ENCODE measurements at places on chromosomes 7 and 10. TPM values are rescaled to one million over a fixed set of nuclear protein-coding genes. Genes with fewer than 3 reads are reported as not detected.

- peaks cover 77% of the 10 kb centered on the region for H3K36me3 ChIP-seq
- H3K4me3 ChIP-seq, result no peak overlapping the region
- no peaks in the 10 kb centered on the region for H3K4me1 ChIP-seq
- H3K27ac ChIP-seq, result peak overlapping the region; percentile 71
- H3K27me3 ChIP-seq, result no peaks in the 10 kb centered on the region
Measured at GRCh38 chr7:780516-780915, 51.8 kb upstream of the SUN1 start.

GRCh38 chr7:26329520-26330255 is 38.0 kb downstream of the SNX10 start:
- no peaks in the 10 kb centered on the region for H3K36me3 ChIP-seq
- no peak overlapping the region for H3K27ac ChIP-seq
- no peak overlapping the region for H3K4me3 ChIP-seq
- peak; percentile 32 for DNase-seq
- H3K4me1 ChIP-seq, result no peaks in the 10 kb centered on the region

DNA sequence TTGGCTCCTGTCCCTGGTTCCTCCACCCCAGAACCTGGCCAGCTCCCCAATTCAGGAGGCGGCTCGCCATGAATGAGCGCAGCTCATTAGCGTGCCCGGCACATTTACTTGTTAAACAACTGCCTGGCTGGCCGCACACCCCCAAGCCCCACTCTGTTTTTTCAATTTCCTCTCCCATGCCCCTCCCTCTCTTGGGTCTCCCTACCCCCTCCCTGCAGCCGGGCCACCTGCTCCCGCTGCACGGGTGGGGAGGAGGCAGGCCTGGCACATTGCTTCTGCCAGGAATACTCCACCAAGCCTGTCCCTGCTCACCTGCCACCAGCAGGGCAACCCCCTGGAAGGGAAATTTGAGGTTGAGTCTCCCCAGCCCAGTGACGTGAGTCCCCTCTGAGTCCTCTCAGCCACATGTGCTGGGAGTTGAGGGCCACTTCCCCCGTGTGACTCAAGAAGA is 2.5 kb upstream of the SLIT1 start:
- DNase-seq, result no peak
- peaks cover 26% of the 10 kb centered on the region for H3K27me3 ChIP-seq
- H3K36me3 ChIP-seq, result no peaks in the 10 kb centered on the region
- peaks cover 5% of the 10 kb centered on the region for H3K4me1 ChIP-seq
- H3K27ac ChIP-seq, result no peak overlapping the region

GRCh38 chr10:106614293-106614692 is 550.2 kb downstream of the SORCS1 start:
- H3K36me3 ChIP-seq, result no peaks in the 10 kb centered on the region
- H3K27me3 ChIP-seq, result no peaks in the 10 kb centered on the region
- no peak overlapping the region for H3K4me3 ChIP-seq
- no peaks in the 10 kb centered on the region for H3K4me1 ChIP-seq

DNA sequence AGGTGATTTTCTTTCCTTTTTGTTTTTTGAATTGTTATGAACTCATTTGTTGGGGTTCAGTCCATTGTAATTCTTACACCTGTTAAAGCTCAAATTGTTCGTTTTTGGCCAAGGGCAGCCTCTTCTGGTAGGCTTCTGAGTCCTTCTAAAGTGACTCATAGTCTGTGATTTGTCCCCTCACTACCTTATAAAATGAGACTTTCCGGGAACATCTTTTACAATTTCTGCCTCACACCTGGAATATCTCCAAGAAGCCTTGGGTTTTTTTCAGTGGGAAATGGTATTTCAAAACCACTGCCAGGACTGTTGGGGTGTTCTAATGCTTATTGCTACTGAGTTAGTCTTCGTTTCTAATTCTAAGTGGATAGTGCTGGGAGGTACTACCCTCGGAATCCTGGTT is 56.7 kb downstream of the BMPR1A start:
- H3K4me3 ChIP-seq, result no peak overlapping the region

- DNase-seq, result no peak
- H3K36me3 ChIP-seq, result no peaks in the 10 kb centered on the region
- H3K27ac ChIP-seq, result no peak overlapping the region
Measured at GRCh38 chr10:34522546-34522945, 292.6 kb downstream of the PARD3 start.

DNA sequence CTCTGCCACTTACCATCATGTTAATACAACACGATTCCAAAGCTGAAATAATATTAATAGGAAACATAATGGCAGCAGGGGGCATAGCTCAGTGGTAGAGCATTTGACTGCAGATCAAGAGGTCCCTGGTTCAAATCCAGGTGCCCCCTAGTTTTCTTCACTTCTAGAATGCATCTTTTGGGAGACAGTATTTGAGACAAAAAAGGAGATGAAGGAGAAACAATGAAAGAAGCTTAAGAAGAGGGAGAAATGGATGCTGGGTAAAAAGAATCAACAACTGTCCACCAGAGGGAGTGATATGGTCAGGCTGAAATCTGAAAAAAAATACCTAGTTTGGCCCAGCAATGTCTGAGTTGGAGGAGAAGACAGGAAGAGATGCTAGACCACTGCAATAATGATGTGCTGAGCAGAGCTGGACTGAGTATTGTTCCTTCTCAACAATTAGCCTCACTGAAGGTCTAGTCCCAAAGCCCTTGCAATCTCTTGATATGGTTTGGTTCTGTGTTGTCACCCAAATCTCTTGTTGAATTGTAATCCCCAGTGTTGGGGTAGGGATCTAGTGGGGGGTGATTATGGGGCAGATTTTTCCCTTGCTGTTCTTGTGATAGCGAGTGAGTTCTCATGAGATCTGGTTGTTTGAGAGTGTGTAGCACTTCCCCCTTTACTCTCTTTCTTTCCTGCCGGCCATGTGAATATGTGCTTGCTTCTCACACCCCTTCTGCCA is 48.3 kb downstream of the ZNF783 start:
- H3K27me3 ChIP-seq, result no peaks in the 10 kb centered on the region
- no peak overlapping the region for H3K27ac ChIP-seq
- H3K36me3 ChIP-seq, result no peaks in the 10 kb centered on the region
- no peak for DNase-seq
- H3K4me3 ChIP-seq, result no peak overlapping the region
- no peaks in the 10 kb centered on the region for H3K4me1 ChIP-seq

DNA sequence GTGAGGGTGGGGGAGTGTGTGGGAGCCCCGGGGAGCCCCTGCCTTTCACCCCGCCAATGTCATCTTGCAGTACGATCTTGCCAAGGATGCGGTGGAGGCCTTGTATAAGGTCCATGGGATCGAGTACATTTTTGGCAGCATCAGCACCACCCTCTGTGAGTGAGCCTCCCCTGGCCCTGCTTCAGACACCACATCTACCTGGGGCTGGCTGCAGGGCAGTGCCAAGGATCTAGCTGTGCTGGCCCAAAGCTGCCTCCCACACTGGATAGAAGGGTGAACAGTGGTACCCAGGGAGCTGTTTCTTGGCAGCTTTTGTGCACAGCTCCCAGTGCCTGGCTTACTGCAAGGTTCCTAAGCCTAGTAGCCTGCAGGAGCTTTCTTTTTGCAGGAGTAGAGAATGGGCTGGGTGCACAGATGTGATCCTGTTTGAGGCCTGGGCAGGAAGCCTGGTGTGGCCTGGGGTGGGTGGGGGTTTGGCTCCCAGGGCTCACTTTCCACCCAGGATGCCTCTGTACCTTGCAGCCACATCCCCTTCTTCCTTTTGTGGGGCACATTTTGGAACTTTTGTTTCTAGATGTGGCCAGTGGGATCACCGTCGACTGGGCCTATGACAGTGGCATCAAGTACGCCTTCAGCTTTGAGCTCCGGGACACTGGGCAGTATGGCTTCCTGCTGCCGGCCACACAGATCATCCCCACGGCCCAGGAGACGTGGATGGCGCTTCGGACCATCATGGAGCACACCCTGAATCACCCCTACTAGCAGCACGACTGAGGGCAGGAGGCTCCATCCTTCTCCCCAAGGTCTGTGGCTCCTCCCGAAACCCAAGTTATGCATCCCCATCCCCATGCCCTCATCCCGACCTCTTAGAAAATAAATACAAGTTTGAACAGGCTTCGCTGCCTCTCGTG is 12.2 kb upstream of the CPA1 start:
- no peak overlapping the region for H3K27ac ChIP-seq
- no peak overlapping the region for H3K4me3 ChIP-seq
- no peaks in the 10 kb centered on the region for H3K36me3 ChIP-seq
- H3K27me3 ChIP-seq, result no peaks in the 10 kb centered on the region

DNA sequence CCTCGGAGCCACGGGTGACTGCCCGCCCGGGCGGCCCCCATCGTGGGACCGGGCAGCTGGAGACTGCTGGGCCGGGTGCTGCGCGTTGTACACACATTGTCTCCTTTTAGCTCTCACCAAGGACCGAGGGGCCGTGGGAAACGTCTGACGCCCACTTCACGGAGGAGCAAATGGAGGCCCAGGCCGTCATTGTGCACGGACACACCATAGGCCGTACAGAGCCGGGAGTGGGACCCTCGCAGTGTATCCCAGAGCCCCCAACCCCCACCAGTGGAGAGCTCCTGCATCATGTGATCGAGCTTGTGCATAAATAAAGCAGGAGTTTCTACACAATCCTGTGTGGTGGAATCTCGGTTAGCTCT is 722 bp downstream of the DENND10 start:
- H3K27me3 ChIP-seq, result no peaks in the 10 kb centered on the region
- no peaks in the 10 kb centered on the region for H3K36me3 ChIP-seq
- peaks cover 7% of the 10 kb centered on the region for H3K4me1 ChIP-seq
- peak overlapping the region; percentile 84 for H3K4me3 ChIP-seq
- peak; percentile 37 for DNase-seq

DNA sequence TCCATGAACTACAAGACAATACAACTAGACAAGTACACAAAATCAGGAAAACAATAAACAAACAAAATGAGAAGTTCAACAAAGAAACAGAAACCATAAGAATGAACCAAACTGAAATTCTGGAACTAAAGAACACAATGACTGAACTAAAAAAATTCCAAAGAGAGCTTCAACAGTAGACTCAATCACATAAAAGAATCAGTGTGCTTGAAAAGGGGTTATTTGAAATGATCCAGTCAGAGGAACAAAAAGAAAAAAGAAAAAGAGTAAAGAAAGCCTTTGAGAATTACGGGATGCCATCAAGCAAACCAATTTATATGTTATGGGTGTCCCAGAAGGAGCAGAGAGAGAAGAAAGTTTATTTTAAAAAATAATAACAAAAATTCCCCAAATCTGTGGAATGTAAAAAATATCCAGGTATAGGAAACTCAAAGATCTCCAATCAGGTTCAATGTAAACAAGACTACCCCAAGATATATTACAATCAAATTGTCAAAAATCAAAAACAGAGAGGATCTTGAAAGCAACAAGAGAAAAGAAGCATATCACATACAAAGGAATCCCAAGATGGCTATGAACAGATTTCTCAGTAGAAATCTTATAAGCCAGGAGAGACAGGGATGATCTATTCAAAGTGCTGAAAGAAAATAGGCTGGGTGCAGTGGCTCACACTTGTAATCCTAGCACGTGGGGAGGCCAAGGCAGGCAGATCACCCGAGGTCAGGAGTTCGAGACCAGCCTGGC is 18.7 kb downstream of the COG5 start:
- H3K36me3 ChIP-seq, result peaks cover 48% of the 10 kb centered on the region
- no peaks in the 10 kb centered on the region for H3K27me3 ChIP-seq
- H3K27ac ChIP-seq, result no peak overlapping the region
- H3K4me3 ChIP-seq, result no peak overlapping the region
- no peak for DNase-seq
- no peaks in the 10 kb centered on the region for H3K4me1 ChIP-seq

DNA sequence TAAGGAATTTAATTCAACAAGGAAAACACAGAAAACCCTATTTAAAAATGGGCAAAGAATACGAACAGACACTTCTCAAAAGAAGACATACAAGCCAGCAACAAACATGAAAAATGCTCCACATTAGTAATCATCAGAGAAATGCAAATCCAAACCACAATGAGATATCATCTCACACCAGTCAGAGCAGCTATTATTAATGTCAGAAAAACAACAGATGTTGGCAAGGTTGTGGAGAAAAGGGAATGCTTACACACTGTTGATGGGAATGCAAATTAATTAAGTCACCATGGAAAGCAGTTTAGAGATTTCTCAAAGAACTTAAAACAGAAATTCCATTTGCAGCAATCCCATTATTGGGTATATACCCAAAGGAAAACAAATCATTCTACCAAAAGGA is 55.2 kb downstream of the GCC1 start:
- no peak for DNase-seq
- peaks cover 25% of the 10 kb centered on the region for H3K27me3 ChIP-seq
- no peak overlapping the region for H3K27ac ChIP-seq
- no peak overlapping the region for H3K4me3 ChIP-seq
- no peaks in the 10 kb centered on the region for H3K4me1 ChIP-seq

- H3K27ac ChIP-seq, result peak overlapping the region; percentile 87
- peaks cover 6% of the 10 kb centered on the region for H3K4me1 ChIP-seq
- H3K36me3 ChIP-seq, result no peaks in the 10 kb centered on the region
- peak overlapping the region; percentile 53 for H3K4me3 ChIP-seq
- no peak for DNase-seq
Measured at GRCh38 chr10:68110027-68110426, 739 bp downstream of the MYPN start.

DNA sequence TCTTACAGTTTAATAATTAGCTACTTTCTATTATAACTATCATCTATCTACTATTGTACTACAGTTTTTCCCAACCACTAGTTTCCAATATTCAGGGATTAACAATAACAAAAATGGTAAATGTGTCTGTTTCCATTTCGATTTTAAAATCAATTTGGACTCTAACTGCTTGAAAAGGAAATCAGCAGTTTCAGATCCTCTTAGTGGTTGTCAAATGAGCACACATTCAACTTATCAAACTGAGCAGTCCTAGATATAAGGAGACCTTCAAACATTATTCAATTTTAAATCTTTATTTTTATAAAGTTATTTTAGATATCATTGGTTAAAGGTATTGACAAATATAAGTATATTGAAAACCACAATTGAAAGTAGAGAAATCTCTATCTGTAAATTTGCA is 46.8 kb upstream of the CD36 start:
- DNase-seq, result no peak
- H3K4me3 ChIP-seq, result no peak overlapping the region
- H3K27me3 ChIP-seq, result no peaks in the 10 kb centered on the region
- H3K36me3 ChIP-seq, result no peaks in the 10 kb centered on the region
- H3K27ac ChIP-seq, result peak overlapping the region; percentile 17
- peaks cover 47% of the 10 kb centered on the region for H3K4me1 ChIP-seq

DNA sequence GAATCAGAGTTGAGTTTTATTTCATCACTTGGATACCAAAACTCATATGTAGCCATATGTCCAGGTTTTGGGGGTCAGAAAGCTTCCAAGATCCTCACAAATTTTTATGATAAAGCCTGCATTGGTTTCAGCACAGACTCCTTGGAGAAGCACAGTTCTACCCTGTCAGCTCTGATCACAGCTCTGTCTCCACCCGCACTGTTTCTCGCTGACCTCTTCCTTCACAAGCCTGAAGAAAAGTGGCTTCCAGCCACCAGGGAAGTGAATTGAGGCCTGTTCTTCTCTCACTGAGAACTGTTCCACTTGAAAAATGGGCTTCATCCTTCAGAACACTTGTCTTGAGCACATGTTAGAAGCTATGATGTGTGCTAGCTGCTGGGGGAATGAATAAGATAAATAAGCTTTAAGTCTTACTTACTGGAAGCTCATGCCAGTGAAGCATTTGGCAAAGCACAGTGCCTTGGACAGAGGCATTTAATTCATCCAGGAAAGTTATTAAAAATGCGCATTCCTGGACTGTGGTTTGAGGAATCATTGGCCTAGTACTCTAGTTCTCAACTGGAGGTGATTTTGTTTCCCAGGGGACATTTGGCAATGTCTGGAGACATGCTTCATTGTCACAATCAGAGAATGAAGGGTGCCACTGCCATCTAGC is 133.6 kb downstream of the BMPER start:
- H3K4me3 ChIP-seq, result no peak overlapping the region
- no peaks in the 10 kb centered on the region for H3K36me3 ChIP-seq
- H3K27me3 ChIP-seq, result no peaks in the 10 kb centered on the region
- H3K27ac ChIP-seq, result no peak overlapping the region

The TRDMT1 gene
- 4.8 TPM for total RNA-seq

The ATP5MK gene
- 963 TPM for total RNA-seq

The RBP3 gene
- total RNA-seq, result not detected

The PIP4K2A gene
- 12.1 TPM for total RNA-seq

The SGCE gene
- total RNA-seq, result 17.4 TPM

The LIPA gene
- 127 TPM for total RNA-seq
